ENCODE measurements at places on chromosomes 2 and 18.

GRCh38 chr2:42261518-42262195 is 92.5 kb downstream of the EML4 start:
- DNase-seq = no peak

DNA sequence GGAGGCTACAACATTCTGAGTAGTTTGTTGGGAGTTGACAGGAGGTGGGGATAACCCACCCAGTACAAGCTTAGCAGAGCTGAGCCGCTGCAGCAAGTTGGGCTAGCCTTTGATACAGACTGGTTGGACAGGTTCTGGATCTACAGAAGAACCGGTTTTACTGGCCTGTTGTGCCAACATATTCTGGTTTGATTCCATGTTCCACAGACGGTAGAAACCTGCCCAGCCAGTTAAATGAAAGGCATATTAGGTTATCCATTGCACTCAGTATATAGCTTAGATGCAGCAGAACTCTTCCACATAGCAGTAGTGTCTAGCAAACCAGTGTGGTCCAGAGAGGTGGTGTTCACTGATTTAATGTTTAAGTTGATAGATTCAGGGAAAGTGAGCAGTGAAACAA is 19.3 kb upstream of the RBBP8 start:
- no peak for DNase-seq

DNA sequence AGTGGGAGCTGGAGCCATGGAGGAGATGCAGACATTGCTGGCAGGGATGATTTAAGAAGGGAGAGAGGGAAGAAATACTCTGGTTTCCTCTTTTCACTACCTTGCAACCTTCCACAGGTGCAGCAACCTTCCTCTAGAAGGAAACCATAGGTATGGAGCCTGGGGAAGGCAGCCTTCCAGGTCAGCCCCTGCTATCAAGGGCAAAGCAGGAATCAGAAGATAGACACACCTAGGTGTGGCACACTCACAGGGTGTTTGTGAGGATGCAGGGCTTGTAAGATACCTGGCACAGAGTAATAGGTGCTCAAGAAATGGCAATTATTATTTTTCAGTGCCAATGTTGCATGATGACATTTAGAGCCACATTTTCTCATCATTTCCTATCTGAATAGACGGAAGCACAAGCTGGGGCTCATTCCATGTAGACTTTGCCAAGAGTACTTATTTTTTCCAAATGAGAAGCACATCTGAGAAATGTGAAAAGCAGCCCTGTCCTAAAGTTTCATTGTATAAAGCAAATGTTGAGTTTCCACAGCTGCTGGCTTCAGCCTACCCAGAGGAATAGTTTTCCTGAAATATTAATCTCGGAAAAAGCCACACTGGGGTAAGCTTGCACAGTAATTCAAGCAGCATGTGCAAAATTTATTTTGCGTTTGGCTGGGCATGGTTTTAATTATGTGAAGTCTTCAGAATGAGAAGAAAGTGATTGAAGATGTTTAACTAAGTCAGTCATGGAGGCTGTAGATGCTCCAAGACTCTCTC is 20.6 kb downstream of the EVA1A start:
- DNase-seq = no peak

DNA sequence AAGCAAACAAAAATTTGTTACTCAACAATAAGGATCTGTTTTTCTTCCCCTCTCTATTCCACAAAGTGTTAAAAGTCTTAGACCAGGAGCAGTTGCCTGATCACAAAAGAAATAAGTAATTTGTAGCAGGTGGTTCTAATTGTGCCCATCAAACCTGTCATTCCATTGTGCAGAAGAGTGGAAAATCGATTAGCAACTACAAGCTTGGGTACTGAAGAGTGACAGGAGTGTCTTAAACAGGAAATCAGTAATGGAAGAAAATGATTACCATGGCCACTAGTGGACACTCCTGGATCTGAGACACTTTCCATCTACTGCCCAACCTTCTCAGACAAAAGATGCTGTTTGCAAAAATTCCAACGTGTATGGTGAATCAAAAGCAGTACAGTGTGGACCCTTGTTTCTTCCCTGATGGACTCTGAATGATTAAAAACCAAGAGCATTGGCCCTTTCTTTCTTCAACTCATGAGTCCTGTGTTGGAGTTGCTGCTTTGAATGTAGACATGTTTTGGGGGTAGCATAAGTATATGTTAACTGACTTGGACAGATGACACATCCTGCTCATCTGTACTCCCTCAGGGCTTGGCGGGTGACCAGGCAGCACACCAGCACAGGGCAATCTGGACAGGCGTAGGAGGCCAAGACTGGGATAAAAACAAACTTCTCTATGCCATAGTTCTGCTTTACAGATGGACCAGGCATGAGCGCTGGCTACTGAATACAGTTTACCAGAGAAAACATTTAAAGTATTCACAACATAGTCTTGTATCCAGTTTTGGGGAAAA is 51.9 kb downstream of the PLA2R1 start:
- no peak for DNase-seq

- no peak for DNase-seq
Observed at GRCh38 chr2:81589406-81589805, 1284.9 kb upstream of the LRRTM1 start.

- no peak for DNase-seq
Observed at GRCh38 chr2:203347375-203347774, 19.2 kb downstream of the ABI2 start.

DNA sequence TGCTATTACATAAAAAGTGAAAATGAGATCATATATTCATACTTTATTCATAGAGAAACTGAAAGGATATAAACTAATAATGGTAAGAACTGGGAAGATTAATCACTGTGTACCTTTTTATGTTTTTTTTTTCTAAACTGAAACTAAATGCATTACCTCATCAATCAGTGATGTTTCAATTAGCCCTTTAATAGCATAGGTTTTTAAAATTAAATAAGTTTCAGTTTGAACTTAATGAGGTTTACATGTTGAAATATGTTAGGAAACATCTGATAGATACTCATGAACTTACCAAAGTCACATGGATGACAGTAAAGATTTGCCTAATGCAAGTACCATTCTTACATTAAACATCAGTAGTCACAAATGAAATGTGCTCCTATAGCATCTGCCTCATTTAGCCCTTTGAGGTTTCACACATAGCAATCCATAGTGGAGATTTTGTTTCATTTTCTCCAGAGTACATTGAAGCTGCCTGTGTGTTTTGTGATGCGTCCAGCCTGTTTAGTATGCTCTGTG is 8.9 kb downstream of the MAPRE2 start:
- DNase-seq = no peak

- no peak for DNase-seq
Observed at GRCh38 chr2:197281421-197281820, 29.2 kb downstream of the ANKRD44 start.

DNA sequence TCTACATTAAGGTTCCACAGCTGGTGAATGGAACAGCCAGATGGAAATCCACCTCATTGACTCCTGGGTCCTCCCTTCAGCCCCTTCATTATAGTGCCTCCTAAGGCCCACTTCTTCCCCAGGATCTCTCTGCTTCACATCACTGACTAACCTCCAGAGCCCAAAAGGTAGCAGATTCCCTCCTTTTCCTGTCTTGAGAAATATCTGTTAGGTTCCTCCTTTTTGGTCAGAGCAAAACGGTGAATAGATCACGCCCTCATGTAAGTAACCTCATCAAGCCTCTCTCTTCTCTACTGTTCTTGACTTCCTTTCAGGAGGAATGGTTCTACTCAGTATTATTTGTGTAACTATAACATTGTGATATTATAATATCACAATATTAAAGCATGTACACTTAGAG is 155.0 kb upstream of the SRD5A2 start:
- DNase-seq = no peak

GRCh38 chr18:41771973-41772372 is 183.1 kb upstream of the PIK3C3 start:
- no peak for DNase-seq

GRCh38 chr2:51387235-51387634 is 355.3 kb upstream of the NRXN1 start:
- DNase-seq = no peak

DNA sequence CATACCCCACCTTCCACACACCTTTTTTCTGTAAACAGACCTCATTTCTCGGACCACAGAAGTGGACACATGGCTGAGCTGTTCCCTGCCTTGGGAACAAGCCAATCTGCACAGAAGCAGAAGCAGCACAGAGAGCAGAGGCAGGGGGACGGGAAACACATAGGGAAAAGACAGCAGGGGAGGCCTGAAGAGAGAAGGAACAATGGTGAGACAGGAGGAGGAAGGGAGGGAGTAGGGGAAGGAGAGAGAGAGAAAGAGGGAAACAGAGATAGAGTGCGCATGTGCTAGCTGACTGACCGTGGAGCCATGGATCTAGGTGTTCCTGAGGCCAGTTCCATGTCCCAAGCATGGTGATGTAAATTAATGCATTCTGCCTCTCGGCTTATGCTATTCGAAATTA is 119.7 kb downstream of the NOL10 start:
- DNase-seq = no peak

DNA sequence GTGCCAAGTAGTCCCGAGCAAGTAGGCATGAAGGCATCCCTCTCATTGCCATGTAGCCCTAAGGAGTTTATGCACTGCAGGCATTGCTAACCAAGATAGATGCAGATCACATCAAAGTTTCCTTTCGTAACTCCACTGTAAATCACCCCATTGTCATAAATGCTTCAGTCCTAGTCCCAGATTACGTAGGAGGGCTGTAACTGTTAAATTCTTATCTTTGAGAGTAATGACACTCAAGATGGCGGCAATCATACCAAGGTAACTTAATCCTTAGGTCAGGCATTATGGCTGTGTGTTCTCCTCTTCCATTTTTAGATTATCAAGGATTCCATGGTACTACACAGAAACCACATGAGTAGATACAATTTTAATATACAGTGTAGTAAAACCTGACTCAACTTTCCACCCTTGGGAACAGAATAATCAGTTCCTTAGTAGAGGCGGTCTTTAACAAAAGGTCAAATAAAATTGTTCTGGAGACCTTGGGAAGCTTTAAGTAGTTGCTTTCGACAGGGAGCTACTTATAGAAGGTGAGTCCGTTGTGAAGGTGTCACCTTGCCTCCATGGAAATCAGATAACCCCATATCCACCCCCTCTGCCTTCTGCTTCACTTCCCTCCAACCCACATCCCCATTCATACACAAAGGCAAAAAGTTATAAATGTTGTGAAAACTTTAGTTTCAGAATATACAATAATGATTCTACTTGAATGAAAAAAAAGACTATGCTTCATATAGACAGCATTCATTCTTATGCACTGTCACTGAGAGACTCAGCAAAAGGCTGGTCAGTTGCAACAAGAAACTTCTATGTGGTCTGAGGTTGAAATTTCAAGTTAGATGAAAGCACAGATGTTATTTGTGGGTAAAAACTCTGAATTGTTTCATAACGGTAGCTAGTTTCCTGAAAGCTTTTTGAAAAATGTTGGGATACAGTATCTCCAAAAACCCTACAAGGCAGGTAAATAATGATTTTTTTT is 64.8 kb upstream of the GALNT5 start:
- DNase-seq = no peak

DNA sequence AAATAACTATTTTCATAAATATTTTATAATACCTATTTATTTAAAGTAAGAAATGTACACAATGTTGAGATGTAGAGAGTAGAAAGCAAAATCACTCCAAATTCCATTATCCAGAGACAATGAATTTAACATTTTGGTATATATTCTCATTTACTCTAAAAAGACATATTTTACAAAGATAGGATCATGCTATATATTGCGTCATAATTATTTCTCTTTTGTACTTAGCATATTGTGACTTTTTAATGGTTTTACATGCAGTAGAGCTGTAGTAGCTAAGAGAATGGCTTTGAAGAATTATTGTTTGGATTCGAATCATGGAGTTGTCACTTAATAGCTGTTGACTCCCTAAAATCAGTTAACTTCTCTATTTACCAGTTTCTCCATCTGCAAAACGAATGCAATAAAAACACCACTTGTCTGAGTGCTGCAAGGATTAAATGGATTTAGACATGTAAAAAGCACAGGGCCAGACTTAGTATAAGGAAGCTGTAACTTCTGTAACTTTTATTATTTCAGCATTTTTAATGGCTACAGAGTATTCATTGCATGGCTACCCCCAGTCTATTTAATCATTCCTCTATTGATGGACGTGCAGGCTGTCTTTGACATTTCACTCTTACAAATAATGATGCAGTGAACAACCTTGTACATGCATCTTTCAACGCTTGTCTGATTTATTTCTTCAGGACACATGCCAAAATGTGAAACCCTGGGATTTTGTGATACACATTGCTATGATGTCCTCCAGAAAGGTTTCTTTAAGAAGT is 33.2 kb downstream of the KCNS3 start:
- no peak for DNase-seq

DNA sequence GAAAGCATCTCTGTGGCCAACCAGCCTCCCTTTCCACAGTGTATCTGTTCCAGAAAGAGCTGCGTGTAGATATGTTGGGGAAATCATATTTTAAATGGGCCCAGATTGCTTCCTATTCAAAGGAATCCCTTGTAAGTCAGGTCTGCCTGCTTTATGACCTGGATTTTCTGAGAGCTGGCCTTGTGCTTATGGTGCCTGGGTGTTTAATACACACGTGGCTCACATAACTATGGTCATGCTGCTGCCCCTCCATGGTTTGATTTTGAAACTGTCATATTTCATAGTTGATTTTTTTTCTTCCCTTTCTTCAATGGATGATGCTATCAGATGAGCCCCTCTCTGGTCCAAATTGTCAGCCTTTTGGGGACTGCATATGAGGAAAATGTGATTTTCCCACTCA is 111.5 kb upstream of the CNGA3 start:
- no peak for DNase-seq

- no peak for DNase-seq
Observed at GRCh38 chr2:138779781-138780445, at the start of gene NXPH2. Gene NXPH2, minus strand, starts transcription at chr2:138780390. Its CDS starts 149 bp downstream, at chr2:138780241.

DNA sequence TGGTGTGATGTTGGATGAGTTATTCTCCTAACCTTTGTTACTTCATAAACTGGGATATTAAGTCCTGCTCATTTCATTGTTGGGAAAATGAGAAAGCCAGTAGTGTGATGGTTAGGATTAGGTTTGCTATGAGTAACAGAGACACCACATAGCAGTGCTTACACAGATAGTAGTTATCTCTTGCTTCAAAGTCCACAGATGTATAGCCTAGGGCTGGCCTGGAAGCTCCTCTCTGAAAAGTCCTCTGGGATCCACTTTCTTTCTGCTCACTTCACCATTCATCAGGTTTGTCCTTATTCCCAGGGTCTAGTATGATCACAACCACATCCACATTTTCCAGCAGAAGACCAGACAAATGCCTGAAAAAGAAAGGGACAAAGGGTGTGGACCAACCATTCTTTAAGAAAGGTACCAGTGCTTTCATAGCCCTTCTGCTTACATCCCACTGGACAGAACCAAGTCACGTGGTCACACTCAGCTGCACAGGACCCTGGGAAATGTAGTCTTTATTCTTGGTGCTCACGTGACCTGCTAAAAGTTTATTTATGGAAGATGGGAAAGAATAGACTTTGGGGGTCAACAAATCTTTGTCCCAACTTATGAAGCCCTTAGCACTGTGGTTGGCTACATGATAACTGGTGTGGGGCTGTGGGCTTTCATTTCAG is 108.9 kb downstream of the INSIG2 start:
- no peak for DNase-seq

DNA sequence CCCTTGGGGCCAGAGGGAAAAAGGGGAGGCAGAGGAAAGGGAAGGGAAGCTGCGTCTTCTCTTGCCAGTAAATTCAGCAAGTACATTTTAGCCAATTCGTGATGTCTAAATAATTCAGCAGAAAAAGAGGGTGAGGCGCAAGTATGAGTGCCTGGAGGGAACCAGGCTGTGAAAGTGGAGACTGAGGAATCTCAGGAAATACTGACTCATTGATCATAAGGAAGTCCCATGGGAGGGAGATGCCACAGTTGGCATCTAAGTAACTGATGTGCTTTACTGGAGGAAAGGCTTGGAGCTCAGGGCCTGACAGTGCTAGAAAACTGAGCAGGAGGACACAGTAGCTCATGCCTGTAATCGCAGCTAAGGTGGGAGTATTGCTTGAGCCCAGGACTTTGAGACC is 31.1 kb downstream of the KIF5C start:
- DNase-seq = no peak
